Liver (tissue), 10 donors: ENCODE measurements at places on chromosomes 3 and 15. TPM values are rescaled to one million over a fixed set of nuclear protein-coding genes. Genes with fewer than 3 reads are reported as not detected.

GNAT1 gene
- not detected for total RNA-seq

DNA sequence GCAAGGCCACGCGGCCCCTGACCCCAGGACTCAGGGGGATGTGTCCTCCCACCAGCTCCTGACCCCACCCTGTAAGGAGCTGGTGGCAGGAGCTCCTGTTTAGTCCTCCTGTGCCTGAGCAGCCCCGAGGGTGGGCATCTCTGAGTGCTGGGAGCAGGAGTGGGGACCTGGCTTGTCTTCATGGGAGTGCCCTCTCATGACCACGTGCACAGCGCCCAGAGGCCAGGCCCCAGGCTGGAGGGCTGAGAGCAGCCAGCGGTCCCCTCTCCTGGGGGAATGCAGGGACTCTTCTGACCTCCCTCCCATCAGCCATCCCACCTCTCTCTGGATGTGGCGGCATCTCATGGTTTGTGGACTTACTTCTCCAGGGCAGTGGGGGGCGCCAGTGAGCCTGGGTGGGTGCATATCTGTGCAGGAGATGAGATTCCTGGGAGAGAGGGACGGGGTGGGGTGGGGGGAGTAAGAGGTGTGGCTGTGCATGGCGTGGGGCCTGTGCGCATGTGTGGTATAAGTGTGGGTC, 205.6 kb downstream of the TBC1D2B start:
- no peak for DNase-seq

DNA sequence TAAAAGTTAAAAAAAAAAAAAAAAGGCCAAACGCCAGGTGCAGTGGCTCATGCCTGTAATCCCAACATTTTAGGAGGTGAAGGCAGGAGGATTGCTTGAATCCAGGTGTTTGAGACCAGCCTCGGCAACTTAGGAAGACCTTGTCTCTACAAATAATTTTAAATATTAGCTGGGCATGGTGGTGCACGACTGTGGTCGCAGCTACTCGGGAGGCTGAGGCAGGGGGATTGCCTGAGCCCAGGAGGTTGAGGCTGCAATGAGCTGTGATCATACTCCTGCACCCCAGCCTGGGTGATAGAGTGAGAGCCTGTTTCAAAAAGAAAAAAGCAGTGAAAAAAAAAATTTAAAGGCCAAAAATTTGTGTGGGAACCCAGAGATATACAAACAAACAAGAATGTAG, 2.7 kb upstream of the DLEC1 start:
- no peak for DNase-seq

UTS2B gene
- not detected for total RNA-seq

CELSR3 gene
- 0.33 TPM for total RNA-seq

DNA sequence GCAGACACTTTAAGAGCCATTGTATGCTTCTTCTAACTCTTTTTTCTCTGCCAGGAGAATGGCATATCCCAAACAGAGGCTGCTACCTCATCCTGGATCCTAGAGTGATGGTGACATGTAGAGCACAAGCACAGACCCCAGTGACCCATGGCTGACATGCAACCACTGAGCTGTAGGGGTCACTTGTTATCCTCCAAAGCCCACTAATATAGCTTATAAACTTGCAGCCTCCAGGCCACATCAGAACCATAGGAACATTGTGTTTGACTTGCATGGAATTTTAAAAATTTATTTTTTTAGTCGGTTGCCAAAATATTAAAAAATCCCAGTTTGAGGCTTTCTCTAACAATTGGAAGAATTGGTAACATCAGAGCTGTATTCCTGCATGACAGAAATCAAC, 283.0 kb upstream of the WNT5A start:
- DNase-seq, result no peak

DNA sequence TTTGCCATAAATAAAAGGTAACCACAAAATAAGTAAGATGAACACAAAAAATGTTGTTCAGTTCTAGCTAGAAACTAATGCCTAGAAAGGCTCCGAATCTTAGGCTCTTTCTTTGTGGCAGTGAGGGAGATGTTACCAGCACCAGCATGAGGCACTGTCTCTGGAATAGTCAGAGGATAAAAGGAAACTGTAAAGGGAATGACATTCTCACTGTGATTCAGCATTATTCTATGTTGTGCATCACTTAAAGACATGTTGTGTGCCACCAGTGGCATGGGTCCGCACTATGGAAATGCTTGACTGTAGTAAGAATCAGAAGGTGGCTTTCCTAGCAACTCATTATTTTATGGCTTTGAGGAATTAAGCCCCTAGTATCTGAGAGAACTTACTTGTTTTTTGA, 70.8 kb downstream of the SEC22A start:
- DNase-seq, result no peak

DLEC1 gene
- total RNA-seq, result 0.17 TPM

RAB43 gene
- 58.1 TPM for total RNA-seq

DNA sequence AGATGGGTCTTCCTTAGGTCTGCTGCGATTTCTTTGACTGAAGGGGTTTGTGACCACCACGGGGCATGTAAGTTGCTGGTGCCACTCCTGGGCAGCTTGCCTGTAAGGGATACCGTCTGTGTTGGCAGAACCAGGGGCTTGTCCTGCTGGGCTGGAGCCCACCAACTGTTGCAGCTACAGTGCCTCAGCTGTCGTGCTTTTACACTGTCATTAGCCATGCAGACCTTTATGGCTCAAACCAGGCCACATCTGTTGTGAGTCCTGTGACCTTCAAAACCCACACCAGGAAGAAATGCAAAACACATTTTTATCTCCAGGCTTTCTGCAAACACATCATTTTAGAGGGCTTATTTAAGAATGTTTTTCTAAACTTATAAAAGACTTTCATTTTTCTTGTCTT, 168.7 kb downstream of the PTPRG start:
- DNase-seq, result no peak

GRCh38 chr3:139906418-139906817, 28.6 kb upstream of the CLSTN2 start:
- DNase-seq, result no peak

SNURF gene
- 4.9 TPM for total RNA-seq

RPL29 gene
- total RNA-seq, result 292 TPM

DNA sequence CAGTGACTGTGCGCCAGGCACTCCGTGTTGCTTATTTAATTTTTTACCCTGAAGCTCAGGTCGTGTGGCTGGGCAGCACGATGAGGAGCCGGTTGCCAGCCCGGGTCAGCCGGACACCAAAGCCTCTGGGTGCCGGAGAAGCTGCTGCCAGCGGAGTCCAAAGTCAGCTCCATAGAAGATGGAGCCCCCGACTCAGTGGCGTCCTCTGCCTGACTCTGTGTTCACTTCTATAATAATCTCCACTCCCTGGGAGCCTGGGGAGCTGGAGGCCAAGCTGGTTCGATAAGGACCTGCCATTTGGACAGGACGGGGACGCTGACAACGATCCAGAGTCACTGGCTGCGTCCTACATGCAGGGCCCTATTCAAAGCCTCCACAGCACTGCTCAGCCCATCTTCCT, 78.6 kb downstream of the VGLL4 start:
- DNase-seq, result no peak

- DNase-seq, result no peak
Measured at GRCh38 chr15:38671675-38672254, 107.2 kb upstream of the RASGRP1 start.

DNA sequence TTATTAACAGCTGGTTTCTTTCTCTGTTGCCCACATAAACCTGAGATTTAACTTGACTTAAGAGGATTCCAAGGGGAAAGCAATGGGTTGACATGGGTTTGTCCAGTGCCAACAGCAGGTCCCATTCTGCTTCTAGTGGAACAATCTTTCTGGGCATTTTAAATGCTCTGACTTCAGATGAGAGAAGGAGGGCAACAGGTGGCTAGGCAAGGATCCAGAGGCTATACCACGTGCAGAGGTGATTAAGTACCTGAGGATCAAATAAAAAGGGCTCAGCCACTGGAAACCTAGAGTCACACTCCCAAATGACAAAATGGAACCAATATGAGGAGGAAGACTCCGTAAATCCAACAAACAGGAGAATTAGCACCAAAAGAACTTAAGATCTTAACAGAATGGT, 28.5 kb downstream of the CMTM6 start:
- DNase-seq, result no peak

DNA sequence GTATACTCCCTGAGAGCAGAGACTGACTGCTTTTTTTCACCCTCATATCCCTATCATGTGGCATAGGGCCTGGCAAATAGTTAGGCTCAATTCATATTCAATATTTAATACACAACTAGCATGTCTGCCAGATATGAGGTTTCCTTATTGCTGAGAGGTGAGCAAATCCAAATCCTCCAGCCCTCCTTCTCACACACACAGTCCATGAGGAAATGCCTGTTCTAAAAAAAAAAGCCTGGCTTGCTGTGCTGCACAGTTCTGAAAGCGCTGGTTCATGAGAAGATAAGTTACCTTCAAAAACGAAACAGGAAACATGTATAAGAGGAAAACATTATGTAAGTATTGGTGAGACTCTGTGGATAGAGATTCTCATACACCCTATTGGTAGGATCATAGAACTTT, 15.5 kb upstream of the ACAP2 start:
- DNase-seq, result no peak

GRCh38 chr3:12273045-12273695, 15.7 kb upstream of the PPARG start:
- DNase-seq, result no peak

DNA sequence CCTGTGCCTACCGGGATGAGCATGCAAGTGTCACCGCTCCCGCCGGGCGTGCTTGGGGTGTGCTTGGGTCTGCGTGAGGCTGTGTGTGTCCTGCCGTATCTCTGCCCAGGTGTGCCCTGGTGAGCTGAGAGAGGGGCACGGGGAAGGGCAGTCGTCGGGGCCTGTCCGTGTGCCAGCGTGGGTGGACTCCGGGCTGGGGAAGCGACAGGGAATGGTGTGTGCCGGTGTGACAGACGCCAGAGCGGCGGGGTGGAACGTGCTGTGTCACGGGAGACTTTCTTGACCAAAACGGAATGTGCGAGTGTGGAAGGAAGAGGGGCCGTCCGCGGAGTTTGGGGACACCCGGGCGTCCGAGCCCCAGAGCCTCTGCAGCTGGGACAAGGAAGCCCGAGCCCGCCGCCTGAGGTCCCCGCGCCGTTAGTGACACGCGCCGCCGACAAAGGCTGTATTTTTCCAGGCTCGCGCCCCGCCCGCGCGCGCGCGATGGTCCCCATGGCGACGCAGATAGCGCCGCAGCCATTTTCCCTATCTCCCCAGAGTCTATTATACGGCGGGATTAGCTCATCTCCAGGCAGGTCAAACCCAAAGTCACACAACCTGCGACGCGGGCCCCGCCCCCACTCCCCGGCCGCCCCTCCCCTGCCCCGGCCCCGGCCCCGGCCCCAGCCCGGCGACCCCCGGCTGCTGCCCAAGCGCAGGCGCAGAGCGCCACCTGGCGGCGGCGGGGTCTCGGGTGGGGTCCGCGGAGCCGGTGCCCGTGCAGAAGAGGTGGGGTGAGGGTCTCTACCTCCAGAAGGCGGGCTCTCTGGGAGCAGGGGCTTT, 4.5 kb upstream of the GATA2 start:
- peak; percentile 87 for DNase-seq

DNA sequence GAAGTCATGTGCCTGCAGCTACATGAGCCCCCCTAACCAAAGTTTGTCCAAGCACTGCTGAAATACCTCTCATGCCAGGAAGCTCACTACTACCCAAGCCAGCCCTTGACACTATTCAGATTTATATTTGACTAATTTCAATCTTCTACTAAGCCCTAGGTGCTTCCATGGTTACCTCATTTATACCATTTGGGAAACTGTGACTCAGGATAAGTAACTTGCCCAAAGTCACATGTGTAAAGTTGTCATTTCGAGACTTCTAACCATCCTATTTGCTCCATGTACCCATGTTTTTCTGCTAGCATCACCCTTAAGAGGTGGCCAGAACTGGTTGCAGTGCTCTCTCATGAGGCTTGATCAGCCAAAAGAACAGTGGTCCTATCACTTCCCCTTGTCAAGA, 20.7 kb upstream of the TIMP4 start:
- no peak for DNase-seq

GRCh38 chr15:46786590-46787285, 930.6 kb upstream of the SEMA6D start:
- DNase-seq, result no peak

- no peak for DNase-seq
Measured at GRCh38 chr3:10952525-10952924, 40.0 kb upstream of the SLC6A1 start.

GRCh38 chr3:50405249-50405648, 45.9 kb upstream of the TMEM115 start:
- peak; percentile 50 for DNase-seq

GRCh38 chr3:71994203-71994602, 209.3 kb upstream of the PROK2 start:
- no peak for DNase-seq

- DNase-seq, result no peak
Measured at GRCh38 chr15:69305204-69305931, 6.7 kb downstream of the PAQR5 start.

MOBP gene
- not detected for total RNA-seq

GRCh38 chr15:36978126-36978525, 122.2 kb downstream of the MEIS2 start:
- no peak for DNase-seq

- no peak for DNase-seq
Measured at GRCh38 chr15:75431270-75431669, 20.2 kb downstream of the SIN3A start.

TPRG1 gene
- 46.6 TPM for total RNA-seq

GRCh38 chr15:39886418-39886817, 33.6 kb downstream of the GPR176 start:
- no peak for DNase-seq

- no peak for DNase-seq
Measured at GRCh38 chr15:69750253-69750652, 297.6 kb downstream of the RPLP1 start.

GRCh38 chr15:67369359-67369998, 114.9 kb downstream of the IQCH start:
- no peak for DNase-seq

GRCh38 chr3:110656394-110657025, 415.1 kb upstream of the NECTIN3 start:
- no peak for DNase-seq

DNA sequence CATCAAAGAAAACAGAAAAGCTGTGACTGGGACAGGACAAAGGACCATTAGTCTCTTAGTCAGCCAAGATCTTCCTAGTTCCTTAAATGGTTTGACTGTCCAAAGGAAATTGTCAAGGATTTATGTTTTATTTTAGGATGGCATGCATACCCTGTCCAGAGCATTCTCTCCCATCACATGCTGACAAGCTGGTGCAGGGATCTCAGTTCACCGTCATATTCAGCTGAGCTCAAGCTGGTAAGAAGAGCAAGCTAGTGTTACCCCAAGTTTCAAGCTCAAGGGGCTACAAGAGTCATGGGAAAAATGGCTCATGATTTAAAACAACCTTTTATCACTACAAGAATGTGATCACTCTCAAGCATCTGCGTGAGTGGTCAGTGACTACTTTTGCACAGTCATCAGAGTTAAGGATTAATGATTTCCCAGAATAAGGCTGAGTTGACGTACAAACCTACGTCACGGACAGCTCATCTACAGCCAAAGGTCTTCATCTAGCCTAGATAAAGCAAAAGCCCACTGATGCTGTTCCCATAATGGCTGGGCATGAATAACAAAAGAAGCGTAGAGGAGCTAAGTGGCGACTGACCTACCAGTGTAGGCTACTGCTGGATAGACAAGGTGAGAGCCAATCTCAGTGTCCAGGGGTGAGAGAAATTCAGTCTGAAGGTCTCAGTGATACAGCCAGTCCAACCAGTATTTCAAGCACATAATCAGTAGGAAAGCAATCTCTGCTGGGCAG, 157.5 kb downstream of the GABRB3 start:
- no peak for DNase-seq

- DNase-seq, result no peak
Measured at GRCh38 chr3:98779541-98780335, 16.6 kb downstream of the ST3GAL6 start.

KBTBD13 gene
- total RNA-seq, result not detected

GRCh38 chr3:30688776-30689641, 82.6 kb downstream of the TGFBR2 start:
- DNase-seq, result no peak

- DNase-seq, result no peak
Measured at GRCh38 chr15:28994142-28994830, 108.5 kb downstream of the APBA2 start.
